ENCODE measurements at places on chromosomes 1 and 21.

- H3K4me3 ChIP-seq: no peak overlapping the region
These were observed 50.5 kb upstream of the IPO9 start for GRCh38 chr1:201778279-201779065.

DNA sequence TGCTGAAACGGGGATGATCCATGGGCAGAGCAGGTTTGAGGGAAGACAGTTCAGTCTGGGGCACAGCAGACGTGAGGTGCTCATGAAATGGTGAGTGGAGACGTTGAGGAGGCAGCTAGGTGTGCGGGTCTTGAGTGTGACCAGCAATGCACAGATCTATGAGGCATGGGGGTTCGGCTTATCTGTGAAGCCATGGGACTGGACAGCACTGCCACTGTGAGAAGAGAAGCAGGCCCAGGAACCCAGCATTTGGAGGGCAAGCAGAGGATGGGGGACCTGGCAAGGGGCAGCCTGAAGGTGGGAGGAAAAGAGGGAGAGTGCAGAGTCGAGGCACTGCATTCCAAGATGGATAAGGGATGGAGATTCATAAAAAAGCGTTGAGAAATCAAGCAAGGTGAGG, 8.0 kb downstream of the CSF1 start:
- no peaks in the 10 kb centered on the region for H3K36me3 ChIP-seq

- no peaks in the 10 kb centered on the region for H3K27me3 ChIP-seq
- H3K4me1 ChIP-seq: no peaks in the 10 kb centered on the region
- no peak for DNase-seq
- no peak overlapping the region for H3K27ac ChIP-seq
These were observed 248.2 kb upstream of the TPTE start for GRCh38 chr21:10273196-10273595.

DNA sequence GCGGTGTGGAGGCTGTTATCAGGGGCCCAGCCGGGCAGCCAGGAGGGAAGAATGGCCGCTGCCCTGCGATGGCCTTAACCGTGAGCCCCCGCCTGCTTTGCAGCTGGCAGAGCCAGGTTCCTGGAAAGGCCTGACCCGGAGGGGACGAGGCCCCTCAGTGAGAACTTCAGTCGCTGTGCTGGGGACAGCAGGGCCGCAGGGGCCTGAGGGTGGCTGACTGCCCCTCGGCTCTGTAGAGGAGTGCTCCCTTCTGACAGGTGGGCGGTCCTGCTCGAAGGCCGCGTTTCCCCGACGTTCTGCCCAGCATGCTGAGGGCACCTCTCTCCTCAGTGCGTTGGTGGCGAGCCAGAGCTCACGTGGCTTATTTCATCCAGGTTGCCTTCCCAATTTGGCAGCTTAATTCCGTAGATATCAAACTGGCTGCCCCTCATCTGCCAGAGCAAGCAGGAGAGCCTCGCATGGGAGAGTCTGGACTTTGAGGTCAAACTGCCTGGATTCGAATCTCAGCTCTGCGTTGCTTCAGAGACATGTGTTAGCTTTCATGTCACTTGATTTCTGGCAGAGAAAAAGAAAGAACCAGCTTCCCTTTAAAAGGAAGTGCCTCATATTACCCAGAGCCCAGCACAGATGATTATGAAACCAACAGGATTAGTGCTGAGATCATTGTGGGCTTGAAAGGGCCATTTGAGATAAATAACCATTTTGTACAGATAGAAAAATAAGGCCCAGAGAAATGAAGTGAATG, 239.8 kb downstream of the SDCCAG8 start:
- H3K4me3 ChIP-seq: no peak overlapping the region
- H3K27me3 ChIP-seq: no peaks in the 10 kb centered on the region
- DNase-seq: no peak
- H3K27ac ChIP-seq: peak overlapping the region; percentile 25
- H3K36me3 ChIP-seq: no peaks in the 10 kb centered on the region

DNA sequence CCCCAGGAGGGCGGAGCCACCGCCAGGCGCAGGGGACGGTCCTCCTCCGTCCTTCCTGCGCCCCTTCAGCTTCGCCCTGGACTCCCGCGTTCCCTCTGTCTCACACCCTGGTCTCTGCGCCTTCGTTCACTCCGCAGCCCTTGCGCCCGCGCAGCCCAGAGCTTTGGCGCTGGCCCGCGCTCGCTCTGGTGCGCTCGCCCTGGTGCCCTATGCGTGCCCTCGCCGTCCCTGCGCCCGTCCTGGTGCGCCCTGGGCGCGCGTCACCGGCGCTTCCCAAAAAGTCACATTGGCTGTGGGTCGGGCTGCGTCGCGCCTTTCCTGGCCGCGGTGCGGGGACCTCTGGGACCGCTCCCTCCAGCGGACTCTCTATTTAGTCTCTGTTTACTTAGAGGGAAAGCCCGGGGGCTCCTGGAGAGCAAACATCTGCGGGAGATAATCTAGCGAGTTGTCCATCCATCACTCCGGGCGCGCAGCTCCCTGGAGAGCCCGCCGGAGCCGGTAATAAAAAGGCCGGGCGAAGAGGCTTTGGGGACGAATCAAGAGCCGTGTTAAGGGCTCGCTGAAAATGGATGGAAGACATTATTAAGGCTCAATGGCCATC, 178.6 kb downstream of the PRDM16 start:
- H3K27ac ChIP-seq: no peak overlapping the region
- H3K27me3 ChIP-seq: peaks cover 28% of the 10 kb centered on the region
- H3K36me3 ChIP-seq: no peaks in the 10 kb centered on the region
- H3K4me1 ChIP-seq: no peaks in the 10 kb centered on the region
- no peak overlapping the region for H3K4me3 ChIP-seq

DNA sequence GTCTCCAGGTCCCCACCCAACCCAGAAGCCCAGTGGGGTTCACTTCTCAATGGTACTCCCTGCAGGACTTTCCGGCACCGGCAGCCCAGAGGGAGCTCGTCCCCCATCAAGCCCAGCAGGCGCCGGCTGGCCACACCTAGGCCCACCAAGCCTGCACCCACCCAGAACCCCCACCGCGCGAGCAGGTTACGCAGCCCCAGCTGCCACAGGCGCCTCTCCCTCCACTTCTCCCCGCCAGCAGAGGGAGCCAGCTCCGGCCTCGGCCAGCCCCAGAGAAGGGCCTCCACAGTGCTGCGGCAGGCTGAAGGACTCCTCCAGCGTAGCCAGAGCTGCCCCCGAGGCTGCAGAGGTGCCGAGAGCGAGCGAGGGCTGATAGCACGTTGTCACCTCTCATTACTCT, 722.3 kb downstream of the PLA2G4A start:
- no peaks in the 10 kb centered on the region for H3K4me1 ChIP-seq
- H3K36me3 ChIP-seq: no peaks in the 10 kb centered on the region
- DNase-seq: no peak
- H3K4me3 ChIP-seq: no peak overlapping the region
- H3K27me3 ChIP-seq: no peaks in the 10 kb centered on the region

DNA sequence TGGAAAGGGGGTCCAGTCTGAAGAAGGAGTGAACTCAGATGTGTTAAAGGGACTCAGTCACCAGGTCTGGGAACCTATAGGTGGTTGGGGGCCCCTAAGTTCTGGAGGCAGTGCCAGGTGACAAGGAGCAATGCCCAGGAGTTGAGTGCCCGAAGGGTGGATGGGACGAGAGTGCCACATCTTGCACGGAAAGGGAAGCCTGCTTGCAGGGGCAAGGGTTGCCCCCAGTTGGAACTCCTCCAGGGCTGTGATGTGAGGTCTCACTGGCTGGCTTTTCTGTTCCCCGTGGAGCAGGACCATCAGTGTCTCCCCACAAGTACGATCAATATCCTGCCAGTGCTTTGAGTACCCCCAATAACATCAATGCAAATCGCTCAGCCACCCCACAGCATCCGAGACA, 107.3 kb downstream of the TOMM20 start:
- peaks cover 8% of the 10 kb centered on the region for H3K4me1 ChIP-seq
- no peak for DNase-seq
- no peaks in the 10 kb centered on the region for H3K36me3 ChIP-seq

DNA sequence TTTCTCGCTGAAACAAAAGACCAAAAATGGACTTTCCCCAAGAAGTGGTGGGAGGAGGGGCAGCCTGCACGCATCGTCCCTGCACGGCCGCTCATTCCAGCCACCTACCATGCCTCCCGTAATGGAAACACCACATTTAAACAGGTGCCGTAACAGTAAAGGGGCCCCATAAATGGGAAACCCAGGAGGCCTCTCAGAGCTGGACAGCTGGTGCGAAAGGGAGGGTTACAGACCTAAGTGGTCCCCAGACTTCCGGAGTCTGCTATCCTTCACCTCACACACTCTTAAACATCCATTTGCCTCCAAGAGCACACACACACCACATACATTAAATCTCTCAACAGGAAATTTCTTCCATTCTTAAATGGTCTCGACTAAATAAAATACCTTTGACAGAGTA, 120.7 kb upstream of the SOD1 start:
- no peak overlapping the region for H3K4me3 ChIP-seq
- DNase-seq: no peak
- H3K4me1 ChIP-seq: no peaks in the 10 kb centered on the region
- H3K27ac ChIP-seq: no peak overlapping the region
- no peaks in the 10 kb centered on the region for H3K36me3 ChIP-seq

DNA sequence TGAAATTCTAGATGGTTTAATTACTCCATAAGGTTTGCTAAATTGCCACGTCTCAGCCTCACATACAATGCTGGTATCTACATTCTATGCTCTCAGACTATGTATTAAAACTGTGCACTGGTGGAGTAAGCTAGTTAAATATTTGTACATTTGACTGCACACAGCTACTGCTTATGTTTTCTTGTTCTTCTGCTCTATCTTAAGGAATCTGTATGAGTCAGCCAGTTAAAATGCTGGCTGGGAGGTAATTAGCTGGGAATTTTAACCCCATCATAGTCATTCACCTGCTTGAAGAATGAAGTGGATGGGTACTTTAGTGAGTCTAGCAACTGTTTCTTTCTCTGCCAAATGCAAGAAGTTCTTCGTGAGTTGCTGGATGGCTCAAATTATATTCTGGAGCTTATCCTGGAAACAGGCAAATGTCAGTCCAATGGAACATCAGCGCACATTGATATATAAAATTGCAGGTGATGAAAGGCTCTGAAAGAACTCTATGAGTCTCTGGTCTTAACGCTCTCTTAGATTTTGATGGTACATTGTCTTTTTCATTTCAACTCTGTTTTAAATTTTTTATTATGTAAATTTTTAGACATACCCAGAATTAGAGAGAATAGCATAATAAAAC, 83.4 kb downstream of the BACH1 start:
- no peak overlapping the region for H3K27ac ChIP-seq
- no peaks in the 10 kb centered on the region for H3K36me3 ChIP-seq
- DNase-seq: no peak
- no peaks in the 10 kb centered on the region for H3K27me3 ChIP-seq

DNA sequence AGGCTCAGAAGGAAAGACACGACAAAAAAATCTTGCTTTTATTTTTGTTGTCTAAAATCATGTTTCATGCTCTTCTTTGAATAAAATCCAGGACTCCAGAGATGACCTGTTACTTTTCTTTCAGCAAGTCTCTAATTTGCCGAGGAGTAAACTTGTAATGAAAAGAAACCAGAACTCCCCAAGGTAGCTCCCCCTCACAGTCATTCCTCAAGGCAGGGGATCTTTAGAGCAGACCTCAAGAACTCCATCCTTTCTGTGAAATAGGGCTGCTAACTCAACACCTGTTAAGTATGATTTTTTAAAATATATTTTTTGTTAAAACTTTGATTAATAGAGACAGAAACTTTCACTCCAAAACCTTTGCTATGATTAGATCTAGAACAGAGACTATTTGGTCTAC, 82.7 kb upstream of the ABCD3 start:
- H3K4me1 ChIP-seq: no peaks in the 10 kb centered on the region
- H3K27ac ChIP-seq: no peak overlapping the region
- H3K4me3 ChIP-seq: no peak overlapping the region
- no peak for DNase-seq

GRCh38 chr1:195738966-195739650, 869.1 kb downstream of the KCNT2 start:
- H3K4me1 ChIP-seq: no peaks in the 10 kb centered on the region
- H3K36me3 ChIP-seq: no peaks in the 10 kb centered on the region
- no peaks in the 10 kb centered on the region for H3K27me3 ChIP-seq

- H3K4me3 ChIP-seq: no peak overlapping the region
- peaks cover 66% of the 10 kb centered on the region for H3K36me3 ChIP-seq
- H3K4me1 ChIP-seq: no peaks in the 10 kb centered on the region
- H3K27me3 ChIP-seq: no peaks in the 10 kb centered on the region
- no peak for DNase-seq
These were observed 40.6 kb downstream of the NVL start for GRCh38 chr1:224289396-224289795.

DNA sequence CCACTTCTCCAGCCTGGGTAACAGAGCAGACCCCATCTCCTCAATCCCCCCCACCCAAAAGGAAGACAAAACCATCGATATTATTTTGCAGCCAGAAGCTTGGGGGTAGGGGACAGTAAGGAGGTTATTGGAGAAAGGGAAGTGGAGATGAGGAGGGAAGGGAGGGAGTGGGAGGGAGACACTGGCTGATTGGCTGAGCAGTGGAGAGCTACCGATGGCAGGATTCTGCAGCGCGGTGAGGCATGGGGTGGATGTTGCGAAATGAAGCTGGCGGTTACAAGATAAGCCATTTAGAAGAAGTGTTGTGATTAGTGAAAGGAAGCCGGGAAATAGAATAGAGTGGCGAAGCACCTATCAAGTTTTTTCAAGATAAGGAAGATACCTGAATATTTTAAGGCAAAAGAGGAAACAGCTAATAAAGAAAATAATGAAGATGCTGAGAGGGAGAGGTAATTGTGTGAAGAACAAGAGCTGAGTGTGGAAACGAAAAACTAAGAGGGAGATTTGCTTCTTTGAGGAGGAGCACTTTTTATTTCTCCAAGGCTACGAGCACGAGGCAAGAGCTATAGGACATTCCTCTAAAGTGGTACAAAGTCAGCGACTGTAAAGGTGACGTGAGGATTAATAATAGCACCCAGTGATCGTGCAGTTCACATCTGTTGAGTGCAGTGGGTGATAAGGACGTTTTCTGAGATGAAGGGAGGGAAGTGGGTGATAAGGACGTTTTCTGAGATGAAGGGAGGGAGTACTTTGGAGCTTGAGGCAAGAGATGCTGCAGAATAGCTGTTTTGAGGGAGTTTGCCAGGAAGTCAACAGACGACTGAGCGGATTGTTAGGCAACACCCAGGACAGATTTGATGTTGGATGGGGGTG, 103.2 kb upstream of the KIF26B start:
- H3K27me3 ChIP-seq: no peaks in the 10 kb centered on the region
- peak; percentile 35 for DNase-seq
- no peaks in the 10 kb centered on the region for H3K36me3 ChIP-seq
- no peak overlapping the region for H3K27ac ChIP-seq
- H3K4me1 ChIP-seq: no peaks in the 10 kb centered on the region

DNA sequence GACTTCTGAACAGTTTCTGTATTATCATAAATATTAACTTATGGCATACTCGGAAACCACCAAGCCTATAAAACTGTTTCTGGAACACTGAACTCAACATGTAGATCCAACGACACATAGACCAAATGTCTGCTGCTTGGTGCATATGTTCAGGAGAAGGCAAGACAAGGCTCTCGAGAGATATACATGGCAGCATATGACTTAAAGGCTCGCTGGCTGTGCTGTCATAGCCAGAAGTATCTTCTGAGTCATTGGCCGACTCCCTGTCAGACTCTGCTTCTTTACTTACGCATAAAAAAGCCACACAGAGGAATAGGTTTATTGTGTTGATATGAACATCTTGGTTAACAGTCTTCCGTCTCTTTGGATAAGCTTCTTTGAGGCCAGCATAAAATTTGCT, 60.6 kb downstream of the LYST start:
- peaks cover 22% of the 10 kb centered on the region for H3K4me1 ChIP-seq
- H3K36me3 ChIP-seq: no peaks in the 10 kb centered on the region
- no peak overlapping the region for H3K4me3 ChIP-seq
- no peaks in the 10 kb centered on the region for H3K27me3 ChIP-seq
